ENCODE measurements at places on chromosomes 1 and 21.
A peak's percentile ranks its signal among the peaks of the same experiment; 100 is the strongest.

DNA sequence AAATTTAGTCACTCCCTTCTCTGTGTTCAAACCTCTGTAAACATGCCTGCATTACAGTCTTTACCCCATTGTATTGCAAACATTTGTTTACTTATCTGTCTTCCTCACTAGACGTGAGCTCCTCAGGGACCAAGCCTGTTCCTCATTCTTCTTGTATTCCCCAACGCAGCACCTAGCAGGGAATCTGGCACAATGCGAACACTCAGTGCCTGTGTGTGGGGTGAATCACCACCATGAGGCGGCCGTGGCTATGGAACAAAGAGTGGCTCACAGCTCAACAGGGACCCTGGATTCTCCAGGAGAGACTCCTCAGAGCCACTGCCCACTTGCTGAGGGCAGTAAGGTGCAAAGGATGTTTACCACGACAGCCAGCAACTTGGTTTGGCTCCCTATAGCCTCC is 95.9 kb downstream of the DDX20 start:
- no peak for DNase-seq

DNA sequence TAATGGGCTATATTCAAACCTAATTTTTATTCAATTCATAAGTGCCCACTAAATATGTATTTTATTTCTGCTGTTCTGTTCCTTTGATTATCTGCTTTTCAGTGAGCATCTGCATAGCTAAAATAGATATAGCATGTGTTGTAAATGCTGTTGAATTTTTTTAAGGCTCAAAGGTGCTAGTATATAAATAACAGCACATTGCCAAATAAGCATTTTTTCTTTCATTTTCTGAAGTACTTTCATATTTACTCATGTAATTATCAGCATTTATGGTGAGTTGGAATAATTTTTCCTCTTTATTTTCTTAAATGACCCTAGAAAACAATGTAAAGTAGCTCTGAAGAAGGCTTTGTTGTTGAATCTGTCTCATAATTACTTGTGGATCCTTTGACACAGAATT is 69.6 kb upstream of the B3GALT2 start:
- no peak for DNase-seq

DNA sequence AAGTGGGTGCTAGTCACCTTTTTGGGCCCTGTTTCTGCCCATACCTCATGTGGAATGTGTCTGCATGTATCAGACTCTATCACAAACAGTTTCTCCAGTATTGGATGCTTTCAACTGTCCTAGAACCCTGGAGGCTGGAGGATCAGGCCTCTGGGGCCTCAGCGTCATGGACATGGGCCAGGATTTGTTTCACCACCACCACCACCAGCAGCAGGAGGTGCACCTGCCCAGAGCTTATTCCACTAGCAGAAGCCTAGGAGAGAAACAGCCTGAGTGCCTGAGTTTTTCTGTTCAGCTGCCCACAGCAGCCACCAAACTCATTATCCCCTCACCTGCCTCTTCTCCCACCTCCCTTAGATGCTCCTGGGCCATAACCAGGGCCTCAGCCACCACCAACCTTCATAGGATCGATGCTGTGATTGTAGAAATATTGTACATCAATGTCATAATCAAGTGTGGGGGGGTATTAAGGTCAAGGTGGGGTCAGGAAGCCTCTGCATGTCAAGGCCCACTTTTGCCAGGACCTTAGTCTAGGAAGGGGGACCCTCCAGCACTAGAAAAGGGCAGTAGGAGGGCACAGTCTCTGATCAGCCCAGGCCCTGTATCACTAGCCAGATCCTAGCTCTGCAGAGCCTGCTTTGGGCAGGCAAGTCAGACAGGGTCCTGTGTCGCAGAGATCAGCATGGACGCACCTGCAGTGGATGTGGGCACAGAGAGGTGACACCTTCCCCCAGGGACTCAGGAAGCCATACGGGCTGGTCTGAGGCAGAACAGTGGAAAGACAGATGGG is 9.3 kb downstream of the DMAP1 start:
- no peak for DNase-seq

- DNase-seq: no peak
These were observed 69.7 kb upstream of the USP24 start for GRCh38 chr1:55284856-55285255.

DNA sequence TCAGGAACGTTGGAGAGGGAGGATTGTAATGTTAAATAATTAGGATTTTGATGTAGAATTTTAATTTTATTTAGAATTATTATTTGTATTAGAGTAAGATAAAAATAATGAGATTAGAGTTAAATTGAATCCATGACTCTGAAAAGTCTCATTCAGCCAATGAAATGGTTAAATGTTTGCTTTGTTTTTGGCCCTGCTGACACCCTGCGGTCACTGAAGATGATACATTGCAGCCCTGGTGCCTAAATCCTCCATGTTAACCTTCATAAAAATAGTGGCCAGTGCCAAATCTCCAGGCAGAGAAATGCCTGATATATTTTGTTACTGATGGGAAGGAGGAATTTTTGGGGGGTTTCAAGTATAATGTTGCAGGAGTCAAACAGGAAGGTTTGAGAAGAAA is 27.3 kb upstream of the RLF start:
- no peak for DNase-seq

DNA sequence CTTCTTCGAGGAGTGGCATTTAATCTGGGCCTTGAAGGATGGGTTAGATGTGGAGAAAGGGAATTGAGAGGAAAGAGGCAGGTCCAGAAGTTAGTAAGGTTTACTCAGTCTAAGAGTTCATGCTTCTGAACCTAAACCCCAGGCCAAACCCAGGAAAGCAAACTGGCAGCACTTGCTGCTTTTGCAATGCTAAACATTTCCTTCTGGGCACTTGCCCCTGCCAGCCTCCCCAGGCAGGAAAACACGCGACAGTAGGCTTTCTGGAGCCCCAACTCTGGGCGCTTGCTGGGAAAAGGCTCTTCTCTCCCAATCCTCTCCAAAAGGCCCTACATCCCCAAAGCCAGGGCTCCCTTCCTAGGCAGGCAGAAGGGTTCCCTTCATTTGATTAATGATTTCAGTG is 2.5 kb downstream of the OLFML2B start:
- DNase-seq: no peak

DNA sequence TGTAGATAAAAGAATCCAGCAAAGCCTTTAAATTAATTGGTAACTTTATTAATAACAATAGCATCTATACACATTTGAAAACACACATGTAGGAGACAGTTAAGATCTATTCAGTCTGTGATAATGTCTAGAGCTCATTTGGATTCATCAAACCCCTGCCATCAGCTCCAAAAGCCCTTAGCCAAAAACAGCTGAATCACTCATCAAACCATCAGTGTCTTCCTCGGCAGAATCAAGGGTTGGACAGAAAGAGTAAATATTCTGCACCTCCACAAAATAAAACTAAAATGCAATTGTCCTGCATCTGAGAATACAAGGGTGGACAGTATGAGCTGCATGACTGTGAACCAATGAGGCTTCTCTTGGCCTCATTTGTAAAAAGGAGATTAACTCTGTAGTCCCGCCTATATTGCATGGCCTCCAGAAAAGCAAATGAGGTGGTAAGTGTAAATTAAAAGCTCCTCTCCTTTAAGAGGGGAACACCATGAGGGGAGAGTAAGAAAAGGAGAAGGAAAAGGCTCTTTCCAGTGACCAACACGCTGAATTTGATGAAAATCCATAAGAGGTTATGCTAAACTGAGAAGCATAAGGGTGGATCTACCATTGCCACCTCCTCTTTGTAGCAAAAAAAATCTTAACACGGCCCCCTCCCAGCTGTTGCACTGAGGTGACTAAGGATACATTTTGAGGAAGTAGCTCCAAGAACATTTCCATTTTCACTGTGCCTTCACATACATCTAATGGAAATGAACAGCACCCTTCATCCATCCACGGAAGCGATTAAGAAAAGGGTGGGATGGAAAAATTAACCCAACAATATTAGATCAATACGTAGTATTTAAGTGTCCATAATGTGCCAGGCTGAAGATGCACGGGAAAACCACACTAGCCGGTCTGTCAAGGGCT is 14.7 kb upstream of the BOLA1 start:
- no peak for DNase-seq

DNA sequence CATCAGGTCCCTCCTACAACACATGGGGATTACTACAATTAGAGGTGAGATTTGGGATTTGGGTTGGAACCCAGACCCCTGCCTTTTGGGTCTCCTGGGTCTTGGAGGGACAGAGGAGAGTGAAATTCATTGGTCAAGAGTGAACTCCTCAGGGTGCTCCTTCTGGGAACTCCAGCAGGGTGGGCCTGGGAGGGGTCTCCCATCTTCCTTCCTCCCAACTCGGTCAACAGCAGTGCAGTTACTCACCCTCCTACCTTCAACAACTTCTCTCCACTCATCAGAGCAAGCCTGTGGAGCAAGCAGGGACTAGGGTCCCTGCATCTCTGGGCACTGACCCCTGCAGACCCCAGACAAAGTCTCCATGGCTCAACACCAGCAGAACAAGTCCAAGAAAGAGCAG is 89.3 kb upstream of the TMPRSS2 start:
- no peak for DNase-seq

DNA sequence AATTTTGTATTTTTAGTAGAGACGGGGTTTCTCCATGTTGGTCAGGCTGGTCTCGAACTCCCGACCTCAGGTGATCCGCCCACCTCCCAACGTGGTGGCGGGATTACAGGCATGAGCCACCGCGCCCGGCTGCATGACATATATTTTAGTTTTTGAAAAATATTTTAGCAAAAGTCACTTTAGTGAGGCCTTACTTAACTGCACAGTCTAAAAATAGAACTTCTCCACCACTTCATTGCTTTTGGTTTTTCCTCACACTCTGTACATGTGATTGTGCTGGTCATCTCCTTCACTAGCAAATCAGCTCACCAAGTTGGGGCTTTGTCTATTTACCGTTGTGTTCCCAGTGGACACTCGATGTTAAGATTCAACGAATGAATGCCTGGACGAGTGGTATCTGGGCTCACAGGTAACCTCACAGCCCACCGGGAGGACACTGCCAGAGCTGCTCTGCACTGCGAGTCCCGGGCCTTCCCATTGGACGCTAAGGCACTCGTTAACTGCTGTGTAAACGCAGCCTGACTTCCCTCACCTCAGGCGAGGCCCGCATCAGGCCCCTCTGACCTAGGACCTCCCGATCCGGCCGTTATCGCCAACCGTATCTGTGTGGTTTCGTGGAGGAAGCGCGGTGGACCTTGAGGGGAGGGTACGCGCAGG is 14.0 kb upstream of the ZNF692 start:
- peak; percentile 55 for DNase-seq

DNA sequence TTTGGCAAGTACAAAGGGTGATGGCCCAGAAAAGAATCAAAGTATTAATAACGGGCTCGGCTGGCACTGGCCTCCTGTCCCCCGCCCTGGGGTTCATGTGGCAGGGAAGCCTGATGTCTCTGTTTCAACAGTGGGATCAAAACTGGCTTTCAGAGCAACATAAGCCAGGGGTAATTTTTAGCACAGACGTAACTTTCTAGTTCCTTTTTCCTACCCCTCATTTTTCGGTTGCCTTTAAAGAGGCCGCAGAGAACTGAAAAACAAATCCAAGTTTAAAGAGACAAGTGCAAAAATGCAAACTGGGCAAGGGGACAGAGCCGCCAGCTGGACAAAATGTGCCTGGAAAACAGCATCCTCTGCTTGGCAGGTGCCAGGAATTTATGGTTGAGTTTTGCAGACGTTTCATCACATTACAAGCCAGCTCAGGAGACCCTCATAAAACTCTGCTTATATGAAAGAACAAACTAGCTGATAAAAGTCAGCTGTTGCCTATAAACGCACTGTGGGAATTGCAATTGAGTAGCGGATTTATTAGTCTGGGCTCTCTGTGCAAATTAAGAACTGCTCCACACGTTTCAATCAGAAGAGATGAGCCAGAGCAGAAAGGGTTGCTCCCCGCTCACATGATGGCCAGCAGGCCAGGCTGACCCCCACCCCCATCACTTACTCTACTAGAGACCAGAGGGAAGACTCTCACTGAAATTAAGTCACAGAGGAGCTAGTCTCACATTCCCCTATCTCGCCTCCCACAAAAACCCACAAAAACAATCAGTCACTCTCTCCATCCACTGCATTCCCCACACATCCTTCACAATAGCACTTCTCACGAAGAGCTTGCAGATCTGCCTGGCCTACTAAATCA is 15.8 kb upstream of the CDCA8 start:
- DNase-seq: no peak

DNA sequence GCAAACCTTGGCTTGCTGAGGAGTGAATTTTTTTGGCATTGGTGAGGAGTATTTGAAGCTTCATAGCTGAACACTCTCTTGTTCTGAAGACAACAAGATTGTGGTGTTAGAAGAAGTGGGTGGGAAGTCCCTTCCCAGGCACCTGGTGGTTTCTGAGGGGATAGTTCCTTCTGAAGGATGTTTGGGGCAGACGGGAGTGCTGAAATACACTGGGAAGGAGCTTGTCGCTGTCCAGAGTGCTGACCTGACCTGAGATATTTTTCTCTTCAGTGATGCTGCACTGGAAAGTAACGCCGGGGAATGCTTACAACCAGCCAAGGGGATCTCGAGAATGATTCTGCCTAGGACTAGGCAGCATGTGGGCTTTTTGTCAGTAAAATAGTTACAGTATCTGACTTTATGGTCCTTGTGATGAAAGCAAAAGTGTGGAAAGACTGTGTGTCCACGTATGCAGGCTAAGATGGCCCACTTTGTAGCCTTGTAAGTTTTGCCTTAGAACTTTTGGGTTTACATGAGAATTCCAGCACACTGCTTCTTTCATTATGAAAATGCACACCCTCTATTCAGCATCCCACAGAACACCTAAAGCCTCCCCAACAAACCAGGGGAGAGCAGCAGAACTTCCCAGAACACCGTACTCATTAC is 33.1 kb upstream of the NFASC start:
- DNase-seq: no peak

- DNase-seq: no peak
These were observed 39.7 kb downstream of the GNG12 start for GRCh38 chr1:67793562-67793961.

- DNase-seq: no peak
These were observed 98.2 kb upstream of the VAMP3 start for GRCh38 chr1:7672864-7673263.

- no peak for DNase-seq
These were observed 21.8 kb upstream of the RGS1 start for GRCh38 chr1:192553741-192554140.

DNA sequence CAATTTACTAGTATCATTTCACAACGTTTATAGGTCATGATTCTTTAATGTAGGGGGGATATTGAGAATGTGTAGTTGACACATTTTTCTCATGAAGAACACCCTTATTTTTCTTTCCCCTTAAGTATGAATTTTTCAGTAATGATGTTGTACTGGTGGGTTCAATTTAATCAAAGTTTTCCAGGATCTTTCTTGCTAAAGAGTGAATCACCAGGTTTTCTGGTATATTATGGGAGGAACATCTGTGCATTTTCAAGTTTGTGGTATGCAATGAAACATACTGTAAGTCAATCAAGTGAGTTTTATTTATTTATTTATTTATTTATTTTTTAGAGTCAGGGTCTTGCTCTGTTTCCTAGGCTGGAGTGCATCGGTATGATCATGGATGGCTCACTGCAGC is 221.2 kb upstream of the PTGFR start:
- DNase-seq: no peak

GRCh38 chr1:64036549-64036948 is 166.9 kb upstream of the UBE2U start:
- DNase-seq: no peak
